ENCODE measurements at places on chromosomes 4 and X. TPM values are rescaled to one million over a fixed set of nuclear protein-coding genes. Genes with fewer than 3 reads are reported as not detected.

DNA sequence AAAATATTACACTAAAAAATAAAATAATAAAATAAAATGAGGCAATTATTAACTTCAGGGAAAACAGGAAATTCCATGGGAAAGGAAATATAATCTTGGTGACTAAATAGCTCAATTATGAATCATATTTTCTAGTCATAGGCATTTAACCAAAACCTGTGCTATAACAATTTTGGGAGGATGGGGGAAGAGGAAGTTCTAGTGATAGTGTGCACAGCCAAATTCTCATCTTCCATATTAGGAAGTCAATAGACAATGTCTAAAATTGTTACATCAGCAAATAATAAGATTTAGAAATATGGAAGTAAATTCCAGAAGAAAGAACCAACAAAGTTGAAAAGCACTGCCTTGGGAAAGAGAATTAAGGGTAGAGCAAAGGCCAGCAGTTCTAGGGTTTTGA lies 2.8 kb downstream of the AWAT2 start:
- no peak for DNase-seq
- no peak overlapping the region for H3K4me3 ChIP-seq
- no peaks in the 10 kb centered on the region for H3K27me3 ChIP-seq

GRCh38 chrX:47012131-47012530 lies 66.1 kb upstream of the RGN start:
- peaks cover 4% of the 10 kb centered on the region for H3K27me3 ChIP-seq
- no peaks in the 10 kb centered on the region for H3K36me3 ChIP-seq
- H3K27ac ChIP-seq: no peak overlapping the region
- H3K4me1 ChIP-seq: no peaks in the 10 kb centered on the region

RASSF6 gene
- not detected for total RNA-seq

ODAPH gene
- total RNA-seq: not detected

DNA sequence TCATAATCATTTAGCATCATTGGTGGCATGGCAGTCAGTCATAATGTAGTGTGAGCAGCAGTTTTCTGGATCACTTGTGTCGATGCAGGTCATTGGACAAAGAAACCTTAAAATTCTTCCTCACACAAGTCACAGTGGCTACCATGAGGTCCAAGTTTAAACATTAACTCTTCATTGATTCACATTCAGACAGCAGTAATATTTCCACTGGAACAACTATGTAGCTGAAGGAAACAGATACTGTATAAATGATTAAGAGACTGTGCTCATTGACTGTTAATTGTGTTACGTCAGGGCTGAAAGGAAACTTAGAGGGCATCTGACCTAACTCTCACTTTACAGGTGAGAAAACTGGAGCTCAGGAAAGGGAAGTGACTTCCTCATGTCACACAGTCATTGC lies 261.8 kb downstream of the KLHL13 start:
- H3K4me3 ChIP-seq: no peak overlapping the region
- no peaks in the 10 kb centered on the region for H3K27me3 ChIP-seq
- DNase-seq: no peak
- no peaks in the 10 kb centered on the region for H3K4me1 ChIP-seq
- no peak overlapping the region for H3K27ac ChIP-seq

GRCh38 chrX:138037548-138037947 lies 471.6 kb downstream of the ZIC3 start:
- no peak overlapping the region for H3K27ac ChIP-seq
- DNase-seq: no peak
- H3K36me3 ChIP-seq: no peaks in the 10 kb centered on the region
- H3K4me3 ChIP-seq: no peak overlapping the region
- H3K4me1 ChIP-seq: no peaks in the 10 kb centered on the region
- H3K27me3 ChIP-seq: no peaks in the 10 kb centered on the region

DNA sequence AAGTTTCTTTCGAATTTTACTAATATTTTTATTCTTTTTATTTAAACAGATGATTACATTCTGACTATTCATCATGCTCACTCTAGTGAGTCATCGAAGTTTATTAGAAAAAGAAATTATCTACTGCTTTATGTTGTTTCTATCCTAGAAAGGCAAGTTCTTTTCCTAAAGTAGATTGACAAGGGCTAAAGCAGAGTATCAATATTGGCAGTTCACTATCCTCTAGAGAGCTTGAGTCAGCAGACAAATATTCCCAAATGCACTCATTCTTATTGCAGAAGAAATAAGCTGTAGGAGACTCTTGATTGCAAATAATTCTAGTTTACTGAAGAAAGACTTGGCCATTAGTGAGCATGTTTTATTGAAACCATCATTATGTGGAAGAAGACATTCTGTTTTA lies 911.8 kb downstream of the CENPC start:
- H3K27ac ChIP-seq: no peak overlapping the region
- no peak overlapping the region for H3K4me3 ChIP-seq
- H3K4me1 ChIP-seq: no peaks in the 10 kb centered on the region

DNA sequence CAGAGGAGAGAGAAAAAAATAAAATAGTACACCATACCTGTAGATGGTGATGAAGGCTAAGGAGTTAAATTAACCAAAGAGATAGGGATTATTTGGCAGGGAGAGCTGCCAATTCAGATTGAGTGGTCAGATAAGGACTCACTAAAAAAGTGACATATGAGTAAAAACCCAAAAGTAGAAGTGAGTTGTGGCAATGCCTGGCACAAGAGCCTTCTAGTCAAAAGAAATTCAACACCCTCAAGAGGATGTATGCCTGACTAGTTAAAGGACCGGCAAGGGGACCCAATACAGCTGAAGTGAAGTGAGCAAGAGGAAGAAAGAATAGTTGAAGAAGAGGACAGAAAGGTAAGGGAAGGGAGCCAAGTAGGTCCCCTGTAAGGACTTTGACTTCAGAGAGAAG lies 34.9 kb downstream of the ELF2 start:
- no peaks in the 10 kb centered on the region for H3K4me1 ChIP-seq
- peaks cover 7% of the 10 kb centered on the region for H3K36me3 ChIP-seq
- no peak overlapping the region for H3K27ac ChIP-seq
- DNase-seq: no peak
- no peak overlapping the region for H3K4me3 ChIP-seq
- no peaks in the 10 kb centered on the region for H3K27me3 ChIP-seq

TMEM35A gene
- total RNA-seq: not detected

CSN1S1 gene
- total RNA-seq: not detected

GRCh38 chr4:1359144-1359501 lies 12.1 kb downstream of the UVSSA start:
- H3K4me3 ChIP-seq: no peak overlapping the region
- H3K27ac ChIP-seq: no peak overlapping the region
- H3K4me1 ChIP-seq: no peaks in the 10 kb centered on the region
- H3K27me3 ChIP-seq: no peaks in the 10 kb centered on the region
- no peaks in the 10 kb centered on the region for H3K36me3 ChIP-seq

- H3K4me1 ChIP-seq: no peaks in the 10 kb centered on the region
- H3K27ac ChIP-seq: no peak overlapping the region
- no peak overlapping the region for H3K4me3 ChIP-seq
- H3K36me3 ChIP-seq: no peaks in the 10 kb centered on the region
- no peak for DNase-seq
Observed at GRCh38 chr4:3707423-3708102, 58.6 kb upstream of the ADRA2C start.

ARHGAP10 gene
- total RNA-seq: 36.1 TPM

GRCh38 chr4:53508446-53508845 lies 82.8 kb downstream of the LNX1 start:
- peak overlapping the region; percentile 68 for H3K27ac ChIP-seq
- H3K36me3 ChIP-seq: no peaks in the 10 kb centered on the region
- DNase-seq: no peak
- no peak overlapping the region for H3K4me3 ChIP-seq
- H3K27me3 ChIP-seq: no peaks in the 10 kb centered on the region

DNA sequence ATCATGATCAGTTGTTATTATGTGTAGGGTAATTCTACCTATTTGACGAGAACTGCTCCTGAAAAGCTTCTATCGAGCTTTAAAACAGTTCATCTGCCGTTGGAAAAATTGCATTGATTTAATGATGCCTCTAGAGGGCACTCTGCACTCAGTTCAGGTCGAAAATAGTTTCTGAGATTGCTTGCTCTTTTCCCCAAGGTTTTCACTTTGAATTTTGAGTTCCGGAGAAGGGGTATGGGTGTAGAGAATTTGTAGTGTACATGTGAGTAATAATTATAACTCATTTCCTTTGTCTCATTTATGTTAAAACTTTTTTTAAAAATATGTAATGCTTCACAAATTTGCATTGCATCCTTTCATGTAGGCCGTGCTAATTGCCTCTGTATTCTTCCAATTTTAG lies 28.4 kb upstream of the TNIP3 start:
- H3K4me3 ChIP-seq: peak overlapping the region; percentile 3
- H3K4me1 ChIP-seq: no peaks in the 10 kb centered on the region
- H3K27me3 ChIP-seq: no peaks in the 10 kb centered on the region
- DNase-seq: no peak

DNA sequence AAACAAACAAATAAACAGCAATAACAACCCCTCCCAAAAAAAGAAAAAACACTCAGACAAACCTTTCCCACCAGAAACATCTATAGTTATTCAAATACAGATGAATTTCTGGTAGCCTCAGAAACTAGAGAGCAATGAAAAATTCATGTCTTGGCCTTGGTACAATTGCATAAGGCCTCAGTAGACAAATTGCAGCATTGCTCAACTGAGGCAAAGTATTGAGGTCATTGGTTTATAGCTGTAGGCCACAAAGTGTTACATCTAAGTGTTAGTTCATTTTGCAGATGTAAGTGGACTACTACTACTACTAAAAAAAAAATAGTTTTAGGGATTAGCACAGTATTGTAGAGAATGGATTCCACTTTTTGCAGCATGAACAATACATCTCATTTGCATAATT lies 2268.3 kb downstream of the ARAP2 start:
- no peaks in the 10 kb centered on the region for H3K4me1 ChIP-seq
- no peak for DNase-seq
- no peak overlapping the region for H3K4me3 ChIP-seq
- H3K27me3 ChIP-seq: no peaks in the 10 kb centered on the region

RGN gene
- 14.1 TPM for total RNA-seq

DNA sequence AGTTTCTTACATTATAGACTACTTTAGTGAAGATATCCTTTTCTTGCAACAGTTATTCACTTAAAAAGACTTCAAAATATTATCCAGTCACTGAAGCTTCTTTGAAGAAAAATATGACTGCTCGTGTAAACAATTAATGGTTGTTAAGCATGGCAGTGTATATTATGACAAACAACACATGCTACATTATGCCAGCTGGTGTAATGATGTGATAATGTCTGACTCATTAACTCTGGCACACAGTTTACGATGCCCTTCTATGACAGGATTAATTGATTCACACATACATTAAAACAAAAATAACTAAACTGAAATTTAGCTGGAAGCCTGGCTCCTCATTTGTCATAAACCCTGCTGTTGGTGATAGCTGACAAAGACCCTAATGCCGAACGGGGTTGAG lies 22.4 kb downstream of the GK2 start:
- H3K4me3 ChIP-seq: no peak overlapping the region
- no peaks in the 10 kb centered on the region for H3K36me3 ChIP-seq
- no peak overlapping the region for H3K27ac ChIP-seq
- H3K27me3 ChIP-seq: no peaks in the 10 kb centered on the region
- no peaks in the 10 kb centered on the region for H3K4me1 ChIP-seq

SLC10A4 gene
- total RNA-seq: not detected

DNA sequence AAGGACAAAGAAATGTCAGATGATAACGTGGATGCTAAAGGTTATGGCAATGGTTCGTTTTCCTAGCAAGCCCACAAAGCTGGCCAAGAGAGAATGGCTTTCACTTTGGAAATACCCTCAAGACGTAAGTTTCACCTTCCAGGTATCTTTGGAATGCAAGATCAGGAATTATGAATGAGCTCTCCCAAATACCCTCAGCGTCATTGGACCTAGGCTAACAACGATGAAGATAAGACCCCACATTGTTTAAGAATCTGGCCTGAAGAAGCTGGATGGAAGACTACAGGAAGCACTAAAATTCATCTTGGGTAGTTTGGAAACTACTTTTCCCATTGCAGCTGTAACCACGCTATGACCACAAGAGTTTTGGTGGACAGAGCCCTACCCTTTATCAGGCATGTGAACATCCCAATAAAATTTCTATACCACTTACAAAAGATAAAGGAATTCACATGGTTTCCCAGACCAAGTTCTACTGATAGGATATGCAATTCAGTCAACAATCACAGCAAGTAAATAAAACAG lies 111.9 kb downstream of the KDR start:
- no peaks in the 10 kb centered on the region for H3K4me1 ChIP-seq
- no peak overlapping the region for H3K27ac ChIP-seq
- no peaks in the 10 kb centered on the region for H3K27me3 ChIP-seq
- H3K36me3 ChIP-seq: no peaks in the 10 kb centered on the region
- H3K4me3 ChIP-seq: no peak overlapping the region
- no peak for DNase-seq

GRCh38 chr4:115274545-115274944 lies 161.1 kb upstream of the NDST4 start:
- H3K27me3 ChIP-seq: no peaks in the 10 kb centered on the region
- H3K36me3 ChIP-seq: no peaks in the 10 kb centered on the region
- DNase-seq: no peak
- no peak overlapping the region for H3K4me3 ChIP-seq

GRCh38 chr4:153582954-153583702 lies 101.0 kb upstream of the TLR2 start:
- DNase-seq: no peak
- H3K27me3 ChIP-seq: no peaks in the 10 kb centered on the region
- H3K4me3 ChIP-seq: no peak overlapping the region
- no peak overlapping the region for H3K27ac ChIP-seq
- peaks cover 5% of the 10 kb centered on the region for H3K36me3 ChIP-seq

- DNase-seq: no peak
- H3K4me1 ChIP-seq: no peaks in the 10 kb centered on the region
- H3K4me3 ChIP-seq: no peak overlapping the region
- no peaks in the 10 kb centered on the region for H3K36me3 ChIP-seq
- H3K27ac ChIP-seq: no peak overlapping the region
Observed at GRCh38 chr4:8585186-8585585, 5.0 kb downstream of the GPR78 start.

SOWAHB gene
- not detected for total RNA-seq

GRCh38 chrX:31223817-31224216 lies 152.0 kb upstream of the FTHL17 start:
- no peak overlapping the region for H3K4me3 ChIP-seq
- H3K27me3 ChIP-seq: no peaks in the 10 kb centered on the region
- H3K4me1 ChIP-seq: no peaks in the 10 kb centered on the region
- H3K27ac ChIP-seq: no peak overlapping the region

DNA sequence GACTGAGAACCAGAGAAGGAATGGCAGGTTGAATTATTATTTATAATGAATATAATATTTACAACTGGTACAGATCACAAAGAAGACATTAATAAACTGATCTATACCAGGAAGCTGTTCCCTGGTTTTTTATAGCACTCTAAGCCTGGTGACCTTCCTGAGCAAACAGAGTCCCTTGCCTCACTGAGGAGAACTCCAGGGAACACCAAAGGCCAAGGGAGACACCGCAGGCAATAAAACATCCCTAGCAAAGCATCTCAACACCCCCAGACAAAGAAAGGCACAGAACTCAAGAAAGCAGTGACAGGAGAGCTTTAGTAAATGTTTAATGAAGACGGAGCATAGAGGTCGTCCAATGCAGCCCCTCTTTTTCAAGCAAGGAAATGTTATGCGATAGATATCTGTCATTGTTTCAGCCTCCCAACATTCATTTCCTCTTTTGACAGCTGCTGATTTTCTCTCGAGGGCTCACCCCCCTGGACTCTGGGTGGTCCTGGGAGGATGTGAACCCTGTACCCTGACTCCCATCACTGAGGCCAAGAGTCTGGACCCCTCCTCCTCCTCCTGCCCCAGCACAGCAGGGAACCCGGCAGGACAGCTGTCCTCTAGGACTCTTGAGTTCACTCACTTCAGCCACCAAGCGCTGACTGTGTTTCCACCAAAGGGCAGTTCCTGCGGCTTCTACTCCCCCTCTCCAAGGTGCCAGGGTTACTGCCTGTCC lies 342.5 kb upstream of the GATB start:
- H3K36me3 ChIP-seq: no peaks in the 10 kb centered on the region
- no peak overlapping the region for H3K27ac ChIP-seq
- no peaks in the 10 kb centered on the region for H3K27me3 ChIP-seq
- no peak for DNase-seq
